ENCODE measurements at places on chromosomes 13 and 19. TPM values are rescaled to one million over a fixed set of nuclear protein-coding genes. Genes with fewer than 3 reads are reported as not detected.

PABPC3 gene
- 0.05 TPM for polyA plus RNA-seq

POU4F1 gene
- not detected for polyA plus RNA-seq

FCGBP gene
- 2.1 TPM for polyA plus RNA-seq

PALM3 gene
- polyA plus RNA-seq: 0.45 TPM

VSTM1 gene
- polyA plus RNA-seq: not detected

IL12RB1 gene
- polyA plus RNA-seq: 0.32 TPM

WDR87 gene
- not detected for polyA plus RNA-seq

LIPE gene
- polyA plus RNA-seq: 81.6 TPM

VPS36 gene
- polyA plus RNA-seq: 20.5 TPM

ZFR2 gene
- 0.86 TPM for polyA plus RNA-seq

CRX gene
- not detected for polyA plus RNA-seq

HSD17B14 gene
- polyA plus RNA-seq: 4.0 TPM

SWSAP1 gene
- 1.9 TPM for polyA plus RNA-seq

ZNF726 gene
- polyA plus RNA-seq: 0.41 TPM

CD70 gene
- polyA plus RNA-seq: not detected

ITGBL1 gene
- 5.8 TPM for polyA plus RNA-seq

C13orf42 gene
- polyA plus RNA-seq: not detected

ZNF599 gene
- 4.0 TPM for polyA plus RNA-seq

SPACA4 gene
- polyA plus RNA-seq: not detected

LRRC4B gene
- polyA plus RNA-seq: 1.6 TPM

TRAPPC2B gene
- 38.6 TPM for polyA plus RNA-seq

GPC5 gene
- polyA plus RNA-seq: 1.6 TPM

FREM2 gene
- 0.02 TPM for polyA plus RNA-seq

CAB39L gene
- polyA plus RNA-seq: 15.4 TPM

TSHZ3 gene
- polyA plus RNA-seq: 1.5 TPM

ENOX1 gene
- polyA plus RNA-seq: 2.1 TPM

SIGLEC8 gene
- not detected for polyA plus RNA-seq

KLK8 gene
- 0.07 TPM for polyA plus RNA-seq

ZNF554 gene
- polyA plus RNA-seq: 4.7 TPM

GET3 gene
- 87.2 TPM for polyA plus RNA-seq

LGALS14 gene
- polyA plus RNA-seq: not detected

SBSN gene
- not detected for polyA plus RNA-seq

CD320 gene
- polyA plus RNA-seq: 44.0 TPM

LYPD3 gene
- polyA plus RNA-seq: 0.97 TPM

OXGR1 gene
- polyA plus RNA-seq: 0.09 TPM

RLN3 gene
- not detected for polyA plus RNA-seq
